ACHN (cell line): ENCODE measurements at places on chromosomes 3 and 15.

DNA sequence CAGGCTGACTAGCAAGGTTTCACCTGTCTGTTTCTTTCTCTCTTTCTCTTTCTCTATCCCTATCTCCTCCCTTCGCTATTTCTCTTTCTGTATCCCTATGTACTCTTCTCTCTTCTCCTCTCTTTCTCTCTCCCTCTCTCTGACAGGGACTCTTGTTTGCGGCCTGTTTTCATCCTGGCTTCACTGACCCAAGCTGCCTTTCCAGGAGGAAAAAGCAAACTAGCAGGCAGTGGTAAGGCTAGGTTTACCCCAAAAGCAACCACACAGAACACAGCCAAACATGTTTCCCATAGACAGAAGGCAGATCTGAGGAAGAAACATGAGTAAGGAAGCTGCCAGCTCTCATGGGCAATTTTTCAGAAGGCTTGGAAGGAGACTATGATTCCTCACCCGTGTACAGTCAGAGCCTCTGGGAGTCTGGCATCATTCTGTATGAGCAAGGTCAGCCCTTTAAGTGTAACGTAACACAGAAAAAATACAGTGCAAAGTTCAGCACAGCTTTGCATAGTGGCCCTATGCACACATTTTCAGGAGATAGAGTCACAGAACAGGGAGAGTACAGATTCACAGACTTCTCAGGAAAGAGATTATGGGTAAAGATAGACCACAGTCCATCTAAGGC is 61.0 kb downstream of the OCA2 start:
- DNase-seq: no peak

GRCh38 chr15:77181305-77182074 is 110.6 kb upstream of the TSPAN3 start:
- no peak for DNase-seq

GRCh38 chr3:140927279-140928069 is 14.2 kb upstream of the SLC25A36 start:
- no peak for DNase-seq

- no peak for DNase-seq
Measured at GRCh38 chr3:184755315-184755731, 43.5 kb upstream of the MAGEF1 start.

DNA sequence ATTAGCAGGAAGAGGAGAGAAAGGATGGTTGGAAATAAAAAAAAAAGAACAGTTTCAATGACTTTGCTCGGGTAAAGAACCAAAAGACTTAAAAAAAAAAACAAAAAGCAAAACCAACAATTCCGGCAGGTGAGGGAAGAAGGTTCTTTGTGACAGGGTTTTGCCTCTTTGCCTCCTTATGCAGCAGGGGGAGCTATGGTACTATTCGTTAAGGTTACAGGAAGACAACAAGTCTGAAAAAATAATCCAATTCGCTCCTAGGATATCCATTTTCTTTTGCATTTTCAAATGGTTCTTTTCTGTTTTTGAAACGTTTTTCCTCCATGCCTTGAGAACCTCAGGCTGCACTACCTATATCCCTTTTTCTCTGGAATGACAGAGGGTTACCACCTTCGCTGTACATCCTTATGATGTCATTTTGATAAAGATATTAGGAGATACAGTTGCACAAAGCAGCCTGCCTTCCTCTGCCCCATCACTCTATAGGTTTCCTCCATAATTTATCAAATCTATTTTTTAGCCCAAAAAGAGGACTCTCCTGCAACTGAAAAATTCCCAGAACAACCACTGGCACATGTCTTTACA is 55.0 kb downstream of the CFAP20DC start:
- peak; percentile 76 for DNase-seq

DNA sequence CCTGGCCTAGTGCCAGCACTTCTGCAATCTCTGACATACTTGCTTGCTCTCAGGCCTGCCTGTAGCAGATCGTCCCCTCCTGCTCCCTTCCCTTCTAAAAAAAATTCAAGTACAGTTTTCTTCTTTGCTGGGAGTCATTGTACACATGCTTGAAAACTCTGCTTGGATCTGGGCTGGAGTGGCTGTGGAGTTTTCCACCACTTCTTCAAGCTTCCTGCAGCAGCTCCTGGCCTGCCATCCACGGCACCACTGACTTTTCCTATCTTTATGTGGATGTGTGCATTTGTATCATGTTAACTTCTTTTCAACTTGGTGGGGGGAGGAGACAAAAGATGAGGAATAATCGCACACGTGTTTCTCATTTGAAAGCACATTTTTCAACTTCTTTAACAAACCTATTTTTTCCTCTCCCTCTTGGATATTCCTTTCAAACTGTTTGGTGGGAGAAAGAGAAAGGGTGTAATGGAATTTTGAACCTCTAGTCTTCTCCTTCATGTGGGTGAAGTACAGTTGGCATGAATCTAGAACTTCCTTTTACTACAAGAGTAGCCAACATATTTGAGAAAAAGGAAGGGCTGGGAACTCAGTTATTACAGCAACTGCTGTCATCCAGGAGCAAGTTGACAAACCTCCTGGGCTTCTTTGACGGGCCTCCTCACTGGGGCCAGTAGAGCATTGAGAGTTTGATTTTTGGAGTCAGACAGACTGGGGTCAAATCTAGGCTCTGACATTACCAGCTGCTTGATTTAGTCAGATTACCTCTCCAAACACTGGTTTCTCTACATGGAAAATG is 61.2 kb upstream of the LRTM1 start:
- DNase-seq: no peak

DNA sequence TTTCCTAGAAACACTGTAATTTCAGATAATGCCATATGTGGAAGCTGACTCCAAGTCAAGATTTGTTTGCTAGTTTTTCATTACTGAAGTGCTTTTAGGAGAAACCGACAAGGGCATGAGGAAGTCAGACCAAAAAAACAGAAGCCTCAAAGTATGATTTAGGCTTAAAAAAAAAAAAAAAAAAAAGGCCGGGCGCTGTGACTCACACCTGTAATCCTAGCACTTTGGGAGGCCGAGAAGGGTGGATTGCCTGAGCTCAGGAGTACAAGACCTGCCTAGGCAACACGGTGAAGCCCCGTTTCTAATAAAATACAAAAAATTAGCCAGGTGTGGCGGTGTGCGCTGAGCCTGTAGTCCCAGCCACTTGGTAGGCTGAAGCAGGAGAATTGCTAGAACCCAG is 11.6 kb downstream of the RPL15 start:
- peak; percentile 11 for DNase-seq

GRCh38 chr3:101377796-101378195 is 57.4 kb upstream of the IMPG2 start:
- DNase-seq: no peak

DNA sequence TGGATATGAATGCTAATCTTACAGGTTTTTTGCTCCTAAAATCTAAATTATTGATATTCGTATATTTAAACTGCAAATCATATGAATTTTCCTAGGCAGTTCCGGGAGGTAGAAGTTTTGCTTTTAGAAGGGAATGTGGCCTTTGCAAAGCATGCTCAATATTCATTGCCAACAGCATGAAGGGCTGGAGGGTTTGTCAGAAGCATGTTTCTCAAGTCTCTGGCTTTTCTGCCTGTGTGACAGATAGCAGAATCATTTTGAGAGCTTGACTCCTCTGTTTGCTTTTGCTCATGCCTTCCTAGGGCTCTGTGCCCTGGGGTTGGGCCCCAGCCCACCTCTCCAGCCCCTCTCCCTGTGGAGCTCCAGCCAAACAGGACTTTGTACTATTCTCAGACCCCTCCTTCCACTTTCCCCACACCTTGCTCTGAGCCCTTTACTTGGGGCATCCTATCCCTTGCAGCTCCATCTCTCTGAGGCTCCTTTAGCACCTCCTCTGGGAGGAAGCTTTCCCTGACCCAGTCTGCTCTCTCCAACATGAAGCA is 91.3 kb downstream of the ARNT2 start:
- DNase-seq: no peak

DNA sequence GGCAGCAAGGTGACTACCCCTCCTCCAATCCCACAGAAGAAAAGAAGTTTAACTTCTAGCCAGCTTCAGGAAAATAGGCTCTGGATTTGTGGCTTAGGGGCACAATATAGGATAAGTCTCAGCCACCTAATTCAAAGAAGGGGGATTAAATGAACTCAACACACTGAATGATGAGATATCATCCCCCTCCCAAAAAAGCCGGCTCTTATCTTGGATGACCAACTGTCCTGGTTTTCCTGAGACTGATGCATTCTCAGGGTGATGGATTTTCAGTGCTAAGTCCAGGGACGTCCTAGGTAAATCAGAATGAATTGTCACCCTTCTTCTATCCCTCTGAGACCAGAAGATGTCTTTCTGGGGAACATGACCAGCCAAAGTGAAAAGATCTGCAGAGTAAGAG is 487.0 kb upstream of the PROK2 start:
- no peak for DNase-seq
